ENCODE measurements at places on chromosomes 3 and 15. TPM values are rescaled to one million over a fixed set of nuclear protein-coding genes. Genes with fewer than 3 reads are reported as not detected.

The NOX5 gene
- total RNA-seq: 0.77 TPM

The CFAP100 gene
- total RNA-seq: 10.4 TPM

- DNase-seq: no peak
Measured at GRCh38 chr3:157429708-157430107, 6.9 kb upstream of the PTX3 start.

- no peak for DNase-seq
Measured at GRCh38 chr3:16430717-16431630, 82.5 kb downstream of the RFTN1 start.

DNA sequence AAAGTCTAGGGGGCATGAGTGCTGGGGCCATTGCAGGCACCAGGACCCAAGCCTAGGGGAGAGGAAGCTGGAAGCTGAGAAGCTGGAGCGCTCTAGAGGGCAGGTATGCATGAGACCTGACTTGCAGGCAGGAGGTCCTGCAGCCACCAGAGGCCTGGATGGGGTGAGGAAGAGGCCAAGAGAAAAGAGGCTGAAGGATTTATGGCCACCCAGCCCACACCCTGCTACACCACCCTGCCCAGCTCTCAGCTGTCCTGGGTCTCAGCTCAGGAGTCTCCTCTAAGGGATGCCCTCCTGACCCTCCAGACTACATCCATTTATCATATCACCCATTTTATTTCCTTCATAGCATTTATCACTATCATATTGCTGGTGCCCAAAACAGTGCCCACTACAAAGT, 36.5 kb downstream of the RPN1 start:
- no peak for DNase-seq

GRCh38 chr3:119630880-119631329, 29.5 kb downstream of the POPDC2 start:
- no peak for DNase-seq

GRCh38 chr3:122055215-122055614, at the start of gene CD86:
Gene CD86, plus strand, starts transcription at chr3:122055362. Its CDS starts 128 bp downstream, at chr3:122055490.
- DNase-seq: no peak

- DNase-seq: no peak
Measured at GRCh38 chr3:10557781-10558373, 52.5 kb upstream of the ATP2B2 start.

All from lung (tissue), 17 donors.